Breast epithelium (tissue), 4 donors: ENCODE measurements at places on chromosomes 11 and 22.

DNA sequence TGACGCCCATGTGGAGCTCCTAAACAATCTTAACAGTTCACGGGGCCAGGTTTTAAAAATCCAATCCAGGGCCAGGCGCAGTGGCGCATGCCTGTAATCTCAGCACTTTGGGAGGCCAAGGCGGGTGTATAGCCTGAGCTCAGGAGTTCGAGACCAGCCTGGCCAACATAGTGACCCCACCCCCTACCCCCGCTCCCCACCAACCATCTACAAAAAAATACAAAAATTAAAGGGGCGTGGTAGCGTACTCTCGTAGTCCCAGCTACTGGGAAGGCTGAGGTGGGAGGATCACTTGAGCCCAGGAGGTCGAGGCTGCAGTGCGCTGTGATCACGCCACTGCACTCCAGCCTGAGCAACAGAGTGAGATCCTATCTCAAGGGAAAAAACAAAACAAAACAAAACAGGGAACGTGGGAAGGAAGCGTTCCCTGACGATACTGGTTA, 689 bp upstream of the SART1 start:
- peaks cover 5% of the 10 kb centered on the region for H3K36me3 ChIP-seq
- H3K27ac ChIP-seq: peak overlapping the region; percentile 91
- no peak for DNase-seq
- H3K4me1 ChIP-seq: peaks cover 15% of the 10 kb centered on the region

DNA sequence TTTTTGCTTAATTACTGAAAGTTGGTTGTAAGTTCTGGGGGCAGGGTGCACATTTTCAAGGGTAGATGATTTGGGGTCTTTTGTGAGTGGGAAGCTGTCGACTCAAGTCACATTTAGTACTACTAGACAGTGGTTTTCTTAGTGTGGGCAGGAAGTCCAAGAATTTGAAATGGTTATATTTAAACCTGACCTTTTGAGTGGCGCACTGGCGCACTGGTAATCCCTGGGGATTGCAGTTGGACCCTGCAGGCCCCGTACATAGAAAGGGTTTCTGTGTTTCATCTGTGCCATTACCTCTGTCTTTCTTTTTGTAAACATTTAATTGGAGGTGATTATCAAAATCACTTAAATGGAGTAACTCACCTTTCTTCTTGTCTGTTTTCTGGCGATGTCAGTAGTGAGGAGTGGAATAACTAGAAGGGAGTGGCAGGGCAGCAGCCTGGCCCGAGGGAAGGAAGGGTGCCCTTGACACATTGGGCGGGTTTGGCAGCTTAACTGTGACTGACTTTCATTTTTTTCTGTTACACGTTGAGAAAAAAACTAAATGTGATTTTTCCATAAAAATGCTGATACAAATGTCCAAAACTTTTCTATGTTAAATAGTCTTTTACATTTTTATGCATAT, 101.8 kb upstream of the GAL start:
- H3K27me3 ChIP-seq: no peaks in the 10 kb centered on the region
- DNase-seq: no peak
- no peaks in the 10 kb centered on the region for H3K36me3 ChIP-seq

DNA sequence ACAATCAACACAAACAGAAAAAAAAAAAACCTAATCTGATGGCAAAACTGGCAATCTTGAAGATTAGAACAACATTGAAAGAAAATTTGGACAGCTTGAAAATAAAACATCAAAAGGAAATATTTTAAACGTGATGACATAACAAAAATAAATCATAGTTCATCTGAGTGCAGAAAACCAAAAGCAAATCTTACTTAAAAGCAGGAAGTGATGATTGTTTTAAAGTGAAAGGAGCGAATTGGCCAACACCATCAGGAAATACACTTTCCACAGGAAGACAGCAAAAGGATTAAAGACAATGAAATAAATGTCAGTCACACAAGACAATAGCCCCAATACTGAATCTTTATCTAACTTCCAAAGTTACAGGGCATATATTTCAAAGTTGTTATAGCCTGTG, 696.5 kb upstream of the CHORDC1 start:
- no peak overlapping the region for H3K27ac ChIP-seq
- H3K27me3 ChIP-seq: no peaks in the 10 kb centered on the region
- no peaks in the 10 kb centered on the region for H3K4me1 ChIP-seq
- H3K36me3 ChIP-seq: no peaks in the 10 kb centered on the region
- DNase-seq: no peak

DNA sequence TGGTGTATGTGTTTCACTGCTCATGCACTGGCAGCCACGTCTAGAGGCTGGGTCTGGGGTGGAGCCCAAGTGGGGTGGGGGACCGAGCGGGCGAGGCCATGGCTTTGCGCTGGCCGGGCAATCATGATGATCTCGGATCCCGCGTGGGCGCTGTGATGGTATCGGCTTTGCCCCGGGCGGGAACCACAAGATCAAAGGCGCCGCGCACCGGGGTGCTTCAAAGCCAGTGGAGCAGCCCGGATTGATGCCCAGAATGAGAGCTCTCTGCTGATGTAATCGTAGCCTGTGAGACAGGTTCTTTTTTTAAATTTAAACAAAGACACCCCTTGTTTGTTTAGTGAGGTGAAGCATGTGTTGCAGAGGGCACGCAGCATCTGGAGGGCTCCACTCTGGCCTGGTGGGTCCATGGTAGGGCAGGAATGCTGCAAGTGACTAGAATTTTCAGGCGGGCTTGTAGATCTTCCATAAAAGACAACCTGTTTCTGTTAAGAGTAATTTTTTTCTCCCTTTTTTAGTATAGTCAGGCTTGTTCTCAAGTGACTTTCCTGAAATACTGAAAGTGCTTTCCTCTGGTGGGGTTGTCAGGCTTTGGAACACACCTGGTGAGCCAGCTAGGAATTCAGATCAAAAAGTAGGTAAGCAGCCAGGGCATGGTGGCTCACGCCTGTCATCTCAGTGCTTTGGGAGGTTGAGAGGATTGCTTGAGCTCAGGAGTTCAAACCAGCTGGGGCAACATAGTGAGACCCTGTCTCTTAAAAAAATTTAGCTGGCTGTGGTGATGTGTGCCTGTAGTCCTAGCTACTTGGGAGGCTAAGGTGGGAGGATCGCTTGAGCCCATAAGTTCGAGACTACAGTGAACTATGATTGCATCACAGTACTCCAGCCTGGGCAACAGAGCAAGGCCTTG, 40.7 kb downstream of the ZNRF3 start:
- no peak overlapping the region for H3K4me3 ChIP-seq
- H3K27me3 ChIP-seq: no peaks in the 10 kb centered on the region
- H3K27ac ChIP-seq: peak overlapping the region; percentile 63
- peak; percentile 75 for DNase-seq
- H3K36me3 ChIP-seq: no peaks in the 10 kb centered on the region

DNA sequence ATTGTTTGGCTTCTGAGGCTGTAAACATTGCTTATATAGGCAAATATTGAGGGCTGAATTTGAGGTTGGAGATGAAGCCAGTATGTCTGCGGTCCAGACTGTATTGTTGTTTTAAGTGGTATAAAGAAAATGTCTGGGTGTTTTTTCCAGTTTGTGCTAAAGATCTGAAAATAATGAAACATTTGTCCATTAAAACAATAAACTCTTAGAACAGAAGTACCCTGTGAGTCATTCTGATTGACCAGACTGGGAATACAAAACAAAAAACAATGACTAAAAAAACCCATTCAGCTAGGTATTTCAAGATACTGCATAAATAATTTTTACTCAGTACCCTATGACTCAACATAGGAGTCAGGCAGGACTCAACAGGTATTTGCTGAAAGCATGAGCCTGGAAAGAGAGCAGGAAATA, 20.4 kb downstream of the ALKBH8 start:
- H3K27me3 ChIP-seq: no peaks in the 10 kb centered on the region
- H3K4me3 ChIP-seq: no peak overlapping the region
- H3K4me1 ChIP-seq: no peaks in the 10 kb centered on the region
- no peak overlapping the region for H3K27ac ChIP-seq
- H3K36me3 ChIP-seq: no peaks in the 10 kb centered on the region

GRCh38 chr22:36222887-36223450, 16.4 kb downstream of the APOL2 start:
- no peak for DNase-seq
- H3K27me3 ChIP-seq: no peaks in the 10 kb centered on the region
- H3K4me1 ChIP-seq: no peaks in the 10 kb centered on the region
- H3K4me3 ChIP-seq: no peak overlapping the region

DNA sequence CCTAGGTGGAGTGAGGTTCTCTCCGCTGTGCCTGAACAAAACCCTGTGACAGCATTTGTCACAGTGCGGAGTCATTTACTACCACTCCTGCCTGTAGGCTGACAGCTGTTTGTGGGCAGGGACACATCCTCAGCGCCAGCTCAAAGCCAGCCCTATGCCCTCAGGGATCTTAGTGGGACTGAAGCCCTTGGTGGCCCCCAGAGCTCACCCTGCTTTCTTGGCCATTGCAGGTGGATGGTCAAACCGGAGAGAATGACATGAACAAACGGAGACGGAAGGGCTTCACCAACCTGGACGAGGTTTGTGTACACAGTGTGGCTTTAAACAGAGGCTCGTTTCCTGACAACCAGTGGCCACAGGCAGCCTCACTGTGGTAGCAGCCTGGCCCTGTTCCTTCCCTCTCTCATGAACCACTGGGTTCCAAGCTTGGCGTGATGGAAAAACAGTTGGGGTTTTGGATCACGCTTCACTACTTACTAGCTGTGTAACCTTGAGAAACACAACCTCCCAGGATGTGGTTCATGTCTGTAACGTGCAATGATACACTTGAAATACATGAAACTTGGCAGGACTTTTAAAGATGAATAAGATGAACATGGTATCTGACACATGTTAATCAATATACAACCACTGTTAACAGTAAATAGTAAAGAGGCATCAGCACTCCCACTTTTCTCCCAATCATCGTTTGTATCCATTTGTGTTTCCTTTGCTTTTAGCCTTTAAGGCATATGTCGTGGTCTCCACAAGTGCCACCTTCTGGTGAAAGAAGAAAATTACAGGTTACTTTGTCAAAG, 125.8 kb downstream of the MICAL2 start:
- H3K4me3 ChIP-seq: no peak overlapping the region
- no peaks in the 10 kb centered on the region for H3K27me3 ChIP-seq
- H3K4me1 ChIP-seq: no peaks in the 10 kb centered on the region
- H3K36me3 ChIP-seq: no peaks in the 10 kb centered on the region

- no peak overlapping the region for H3K4me3 ChIP-seq
- no peaks in the 10 kb centered on the region for H3K4me1 ChIP-seq
- no peak for DNase-seq
Measured at GRCh38 chr11:8070417-8071115, 10.4 kb upstream of the TUB start.

DNA sequence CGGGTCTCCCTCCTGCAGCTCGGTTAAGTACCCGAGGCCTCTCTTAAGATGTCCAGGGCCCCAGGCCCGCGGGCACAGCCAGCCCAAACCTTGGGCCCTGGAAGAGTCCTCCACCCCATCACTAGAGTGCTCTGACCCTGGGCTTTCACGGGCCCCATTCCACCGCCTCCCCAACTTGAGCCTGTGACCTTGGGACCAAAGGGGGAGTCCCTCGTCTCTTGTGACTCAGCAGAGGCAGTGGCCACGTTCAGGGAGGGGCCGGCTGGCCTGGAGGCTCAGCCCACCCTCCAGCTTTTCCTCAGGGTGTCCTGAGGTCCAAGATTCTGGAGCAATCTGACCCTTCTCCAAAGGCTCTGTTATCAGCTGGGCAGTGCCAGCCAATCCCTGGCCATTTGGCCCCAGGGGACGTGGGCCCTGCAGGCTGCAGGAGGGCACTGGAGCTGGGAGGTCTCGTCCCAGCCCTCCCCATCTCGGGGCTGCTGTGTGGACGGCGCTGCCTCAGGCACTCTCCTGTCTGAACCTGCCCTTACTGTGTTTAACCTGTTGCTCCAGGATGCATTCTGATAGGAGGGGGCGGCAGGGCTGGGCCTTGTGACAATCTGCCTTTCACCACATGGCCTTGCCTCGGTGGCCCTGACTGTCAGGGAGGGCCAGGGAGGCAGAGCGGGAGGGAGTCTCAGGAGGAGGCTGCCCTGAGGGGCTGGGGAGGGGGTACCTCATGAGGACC, 25.0 kb downstream of the FADS3 start:
- H3K4me1 ChIP-seq: no peaks in the 10 kb centered on the region
- DNase-seq: no peak
- H3K27ac ChIP-seq: no peak overlapping the region
- no peaks in the 10 kb centered on the region for H3K27me3 ChIP-seq
- H3K36me3 ChIP-seq: no peaks in the 10 kb centered on the region

DNA sequence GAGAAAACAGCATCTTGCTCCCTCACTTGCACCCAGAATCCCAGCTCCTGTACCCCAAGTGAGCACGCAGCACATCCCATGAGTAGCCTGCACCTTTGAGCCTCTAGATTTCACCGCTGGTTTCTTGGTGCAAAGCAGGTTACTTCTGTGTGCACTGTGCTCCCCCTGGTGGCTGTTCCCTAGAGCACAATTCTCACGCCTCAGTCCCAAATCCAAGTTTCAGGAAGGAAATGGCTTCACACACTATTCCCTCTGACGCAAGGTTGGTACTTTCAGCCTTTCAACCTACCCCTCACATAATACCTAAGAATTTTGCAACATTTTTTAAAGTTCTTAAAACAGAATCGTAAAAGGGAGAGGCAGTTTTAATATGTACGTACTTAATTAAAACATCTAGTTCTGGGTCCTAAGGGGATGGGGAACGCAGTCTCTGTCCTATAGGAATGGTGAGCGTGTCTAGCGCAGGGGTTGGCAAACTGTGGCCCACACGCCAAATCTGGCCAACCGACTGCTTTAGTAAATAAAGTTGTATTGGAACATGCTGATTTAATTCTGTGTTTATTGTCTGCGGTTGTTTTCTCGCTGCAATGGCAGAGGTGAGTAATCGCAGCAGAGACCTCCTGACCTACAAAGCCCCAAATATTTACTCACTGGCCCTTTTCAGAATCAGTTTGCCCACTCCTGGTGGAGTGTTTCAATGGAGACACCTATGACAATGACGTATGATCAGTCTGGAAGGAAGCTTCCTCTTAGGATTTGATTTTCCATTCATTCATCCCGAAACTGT, 27.5 kb downstream of the DHCR7 start:
- no peaks in the 10 kb centered on the region for H3K27me3 ChIP-seq
- no peak for DNase-seq
- H3K27ac ChIP-seq: no peak overlapping the region
- H3K4me3 ChIP-seq: no peak overlapping the region
- no peaks in the 10 kb centered on the region for H3K4me1 ChIP-seq
